ENCODE measurements at places on chromosomes 1 and 21.

DNA sequence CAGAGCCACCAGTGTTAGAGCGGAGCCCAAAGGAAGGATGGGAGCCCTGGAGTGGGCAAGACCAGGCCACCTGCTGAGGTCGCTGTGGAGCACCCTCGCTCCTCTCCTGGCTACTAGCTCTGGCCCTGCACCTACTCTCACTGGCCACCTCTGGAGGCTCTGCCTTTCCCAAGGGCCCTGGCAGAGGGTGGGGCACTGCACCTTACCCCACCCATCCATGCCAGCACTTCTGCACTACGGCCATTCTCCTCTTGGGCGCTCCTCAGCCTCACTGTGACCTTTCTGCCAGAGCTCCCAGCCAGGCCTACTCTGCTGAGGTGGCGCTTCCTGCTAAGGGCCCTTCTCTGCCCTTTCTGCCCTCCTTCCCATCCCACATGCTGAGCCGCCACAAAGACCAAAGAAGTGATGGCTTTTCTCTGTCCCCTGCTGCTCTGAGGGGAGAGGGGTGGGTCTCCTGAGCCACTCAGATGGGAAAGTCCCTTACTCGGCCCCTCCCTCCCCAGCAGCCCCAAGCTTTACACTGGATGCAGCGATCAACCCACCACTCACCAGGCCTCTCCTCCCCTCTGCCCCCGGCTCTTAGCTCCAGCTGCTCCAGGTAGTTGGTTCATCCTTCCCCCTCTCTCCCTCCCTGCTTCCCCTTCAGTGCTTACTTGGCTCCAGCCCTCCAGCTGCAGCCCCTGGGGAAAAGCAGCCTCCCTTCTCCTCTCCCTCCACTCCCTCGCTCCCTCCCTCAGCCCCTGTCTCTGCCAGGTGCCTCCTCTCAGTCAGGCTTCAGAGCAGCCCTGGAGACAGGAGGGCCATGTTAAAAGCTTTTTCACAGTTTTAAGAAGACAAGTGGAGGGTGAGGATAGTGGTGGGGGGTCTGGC, 14.8 kb upstream of the TMEM222 start:
- DNase-seq, result no peak

DNA sequence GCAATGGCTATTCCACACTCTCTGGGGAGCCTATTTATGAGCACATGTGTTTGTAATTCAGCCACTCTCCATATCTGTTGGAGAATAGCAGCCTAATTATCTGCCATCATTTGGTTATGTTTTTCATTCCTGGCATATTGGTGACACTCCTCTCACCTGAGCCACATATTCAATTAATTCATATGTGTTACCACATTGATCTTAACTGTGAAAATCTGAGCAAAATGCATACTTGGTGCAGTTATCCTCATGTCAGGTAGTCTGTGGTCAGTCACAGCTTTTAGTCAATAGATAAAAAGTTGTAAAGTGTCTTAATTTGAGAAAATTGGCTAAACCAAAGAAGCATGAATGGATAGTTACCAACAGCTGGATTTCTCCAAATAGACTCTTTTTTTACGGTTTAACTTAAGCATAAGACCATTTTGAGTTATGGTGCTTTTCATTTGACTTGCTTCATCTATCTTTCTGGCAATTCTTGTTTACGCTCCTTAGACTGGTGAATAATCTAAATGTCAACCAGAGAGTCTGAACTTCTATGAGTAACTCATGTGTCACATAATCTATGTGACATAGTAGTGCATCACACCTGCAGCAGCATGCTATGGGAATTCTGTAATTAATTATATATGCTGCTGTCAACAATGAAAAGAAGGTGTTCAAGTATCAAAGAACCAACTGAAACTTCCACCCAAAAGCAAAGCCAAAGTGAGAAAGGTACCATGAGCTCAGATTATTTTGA, 187.7 kb upstream of the SGIP1 start:
- DNase-seq, result no peak

- no peak for DNase-seq
These were observed 2.7 kb downstream of the ITGA10 start for GRCh38 chr1:145906954-145907753.

- no peak for DNase-seq
These were observed 734 bp downstream of the CDK18 start for GRCh38 chr1:205505076-205505729.

GRCh38 chr1:154956544-154956941, 644 bp upstream of the PBXIP1 start:
- no peak for DNase-seq

DNA sequence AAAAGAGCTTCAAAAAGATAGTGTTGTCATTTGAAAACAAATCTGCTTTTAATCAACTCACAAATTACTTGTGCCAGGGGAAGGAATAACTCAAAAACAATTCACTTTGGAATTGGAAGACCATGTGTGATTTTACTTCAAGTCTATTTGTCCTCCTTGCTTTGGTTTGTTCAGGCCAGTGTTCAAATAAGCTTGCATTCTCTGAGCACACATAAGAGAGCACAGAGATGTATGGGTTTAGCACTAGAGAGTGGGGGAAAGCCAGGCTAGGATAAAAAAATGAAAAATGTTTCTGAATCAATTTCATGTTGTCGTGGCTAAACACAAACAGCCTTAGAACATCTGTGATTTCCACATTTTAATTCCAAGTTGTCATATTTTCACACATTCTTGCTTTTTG, 325.7 kb upstream of the LYPLAL1 start:
- no peak for DNase-seq

- DNase-seq, result no peak
These were observed 3.1 kb upstream of the TACSTD2 start for GRCh38 chr1:58580186-58580585.

DNA sequence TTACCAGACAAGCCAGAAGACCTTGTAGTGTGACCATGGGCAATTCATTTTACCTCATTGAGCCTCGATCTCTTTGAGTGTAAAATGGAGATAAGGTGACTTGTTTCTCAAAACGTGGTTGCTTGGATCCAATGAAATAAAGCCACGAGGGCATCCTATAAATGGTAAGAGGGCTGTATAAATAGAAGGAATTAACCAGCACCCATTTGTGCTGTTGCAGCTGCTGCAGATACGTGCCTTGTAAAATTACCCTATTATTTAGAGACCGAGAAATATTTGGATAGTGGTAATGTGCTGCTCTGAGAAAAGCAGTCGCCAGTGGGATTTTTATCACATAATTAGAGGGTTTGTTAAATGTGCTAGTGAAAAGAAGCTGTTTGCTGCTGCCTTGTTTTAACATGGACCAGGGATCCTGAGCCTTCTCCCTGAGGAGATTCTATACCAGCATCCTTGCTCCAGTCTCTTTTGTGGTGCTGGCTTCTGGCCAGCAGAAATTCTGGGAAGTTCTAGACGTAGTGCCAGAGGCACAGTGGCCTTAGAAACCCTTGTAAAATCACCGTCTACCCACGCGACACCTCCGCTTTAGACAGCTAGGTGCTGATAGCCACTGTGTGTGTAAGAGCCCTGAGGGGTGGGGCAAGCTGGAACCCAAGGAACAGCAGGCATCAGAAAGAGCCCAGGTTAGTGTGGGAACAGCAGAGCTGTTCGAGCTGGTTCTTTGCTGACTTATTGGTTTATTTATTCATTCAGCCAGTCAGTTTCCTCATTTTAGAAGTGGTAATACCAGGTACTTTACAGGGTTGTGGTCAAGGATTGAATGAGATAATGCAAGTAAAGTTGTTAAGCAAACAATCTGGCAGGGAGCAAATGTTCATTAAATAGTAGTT, 137.5 kb downstream of the NOS1AP start:
- DNase-seq, result no peak

DNA sequence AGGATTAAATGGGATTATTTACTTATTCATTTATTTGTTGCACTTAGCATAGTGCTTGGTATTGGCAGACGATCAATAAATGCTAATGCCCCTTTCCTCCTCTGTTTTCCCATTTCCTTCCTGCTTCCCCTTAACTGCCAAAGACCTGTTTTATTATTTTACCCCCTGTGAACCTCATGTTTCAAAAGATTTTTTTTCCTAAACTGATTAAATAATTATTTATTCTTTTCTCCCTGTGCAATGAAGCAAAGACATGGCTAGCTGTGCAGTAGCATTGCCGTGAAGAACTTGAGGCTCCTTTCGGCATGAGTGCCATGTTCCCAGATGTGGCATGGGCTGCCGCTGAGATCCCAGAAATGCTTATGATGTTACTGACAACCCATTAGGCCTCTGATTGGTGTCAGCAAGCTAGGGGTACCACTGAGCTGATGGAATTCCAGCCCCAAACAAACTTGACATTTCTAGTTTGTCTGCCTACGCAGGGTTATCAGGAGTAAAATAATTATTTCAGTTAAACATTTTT, 266.4 kb upstream of the TMEM51 start:
- no peak for DNase-seq
